ENCODE measurements at places on chromosomes 5 and 9.

DNA sequence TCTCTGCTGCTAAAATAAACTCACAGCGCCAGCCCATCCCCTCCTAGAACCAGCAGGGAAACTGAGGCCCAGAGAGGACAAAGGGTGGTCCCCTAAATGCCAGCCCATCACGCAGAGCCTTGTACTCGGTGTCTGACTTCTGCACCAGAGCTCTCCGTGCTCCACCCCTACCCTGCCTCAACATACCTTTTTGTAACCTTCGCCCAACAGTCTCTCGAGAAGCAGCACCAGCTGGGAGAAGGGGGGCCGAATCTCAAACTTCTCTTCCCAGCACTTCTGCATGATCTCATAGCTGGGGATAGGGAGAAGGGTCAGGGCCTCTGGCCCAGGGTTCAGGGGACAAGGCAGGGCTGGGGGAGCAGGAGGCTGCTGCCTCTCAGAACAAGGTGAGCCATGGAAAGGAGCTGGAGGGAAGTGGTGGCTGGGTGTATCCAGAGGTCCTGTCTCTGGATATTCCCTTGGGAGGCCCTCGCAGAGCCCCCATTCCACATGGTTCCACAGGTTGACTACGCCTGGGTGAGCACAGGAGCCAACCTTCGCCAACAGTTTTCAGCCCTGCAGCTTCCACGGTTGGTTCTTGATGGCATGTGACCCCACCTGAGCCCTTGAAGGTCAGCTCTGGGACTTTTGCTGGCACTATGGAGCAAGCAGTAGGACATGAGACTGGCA, 32.3 kb upstream of the CSF1R start:
- DNase-seq, result peak; percentile 38

DNA sequence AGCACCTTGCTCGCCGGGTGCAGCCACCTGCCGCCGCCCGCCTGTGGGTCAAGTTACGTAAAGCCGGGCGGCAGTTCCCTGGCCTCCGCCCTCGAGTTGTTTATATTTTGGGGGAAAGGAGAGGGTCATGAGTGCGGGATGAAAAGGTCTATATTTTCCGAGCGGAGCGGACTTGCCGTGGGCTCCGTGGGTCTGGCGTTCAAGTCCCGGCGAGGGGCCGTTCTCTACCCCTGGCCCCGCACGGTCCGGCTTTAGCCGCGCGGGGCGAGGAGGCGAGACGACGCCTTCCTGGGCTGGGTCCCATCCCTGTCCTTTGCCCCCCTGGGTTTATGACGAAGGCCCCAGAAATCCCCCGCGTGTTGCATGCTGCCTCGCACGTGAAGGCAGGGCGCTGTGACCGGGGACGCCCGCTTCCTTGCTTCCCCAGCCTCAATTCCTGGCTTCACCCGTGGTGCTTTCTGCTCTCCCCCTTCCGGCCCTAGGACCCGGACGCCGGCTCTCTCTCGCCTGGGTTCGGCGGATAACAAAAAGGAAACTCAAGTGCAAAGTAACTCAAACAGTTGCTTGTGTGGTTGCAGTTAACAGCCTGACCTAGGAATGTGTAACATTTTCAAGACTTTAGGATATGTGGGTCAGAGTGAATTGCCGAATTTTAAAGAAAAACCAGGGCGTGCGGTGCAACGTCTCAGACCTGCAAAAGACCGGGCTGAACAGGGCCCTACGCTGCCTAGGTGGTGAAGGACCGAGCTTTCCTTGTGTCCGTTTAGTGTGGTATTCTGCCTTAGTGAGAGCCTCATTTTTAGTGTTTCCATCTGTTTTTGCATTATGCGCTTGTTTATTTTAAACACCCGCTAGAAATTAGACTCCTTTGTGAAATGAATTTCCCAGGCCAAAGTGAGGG, 810 bp downstream of the VPS13A start:
- no peak for DNase-seq

- DNase-seq, result no peak
Observed at GRCh38 chr9:134187110-134187531, 22.8 kb upstream of the RNU6ATAC start.

DNA sequence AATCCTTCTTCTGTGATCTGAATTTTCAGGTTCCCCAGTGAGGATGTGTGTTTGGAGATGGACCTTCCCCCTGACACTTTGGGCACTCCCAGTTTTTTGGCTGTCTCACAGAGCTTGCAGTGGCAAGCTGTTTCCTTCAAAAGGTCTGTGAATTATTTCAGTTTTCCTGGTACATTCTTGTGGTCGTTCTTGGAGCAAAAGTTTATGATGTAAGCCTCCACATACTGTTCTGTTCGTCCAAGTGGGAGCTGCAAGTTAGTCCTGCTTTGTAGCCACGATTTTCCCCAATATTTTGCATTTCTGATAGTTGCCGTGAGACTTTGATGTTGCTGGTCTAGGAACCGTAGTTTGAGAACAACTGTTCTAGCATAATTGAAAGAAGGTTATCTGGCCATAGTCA, 88.3 kb downstream of the MTAP start:
- no peak for DNase-seq

GRCh38 chr5:172892713-172893112, 58.7 kb downstream of the ERGIC1 start:
- no peak for DNase-seq

GRCh38 chr9:116070256-116070914, 83.2 kb upstream of the PAPPA start:
- DNase-seq, result no peak

GRCh38 chr9:994005-994404, 17.6 kb downstream of the DMRT3 start:
- DNase-seq, result no peak

DNA sequence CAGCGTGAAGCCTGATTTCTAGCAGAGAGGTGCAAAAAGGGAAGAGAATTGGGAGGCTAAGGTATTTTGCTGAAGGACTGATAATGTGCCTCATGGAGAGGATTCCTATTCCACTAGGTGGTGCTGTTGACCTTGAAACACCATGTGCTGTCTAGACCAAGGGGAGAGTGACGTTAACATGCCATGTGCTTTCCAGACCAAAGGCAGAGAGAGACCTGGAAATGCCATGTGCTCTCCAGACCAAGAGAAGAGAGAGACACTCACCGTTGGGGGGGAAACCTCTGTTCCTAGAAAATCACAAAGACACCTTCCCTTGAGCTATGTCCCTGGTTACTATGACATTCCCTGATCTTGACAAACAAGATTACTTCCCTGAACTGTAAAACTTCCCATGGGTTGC, 286.0 kb upstream of the TUSC1 start:
- no peak for DNase-seq

- DNase-seq, result no peak
Observed at GRCh38 chr5:129670957-129671500, 76.9 kb upstream of the MINAR2 start.

DNA sequence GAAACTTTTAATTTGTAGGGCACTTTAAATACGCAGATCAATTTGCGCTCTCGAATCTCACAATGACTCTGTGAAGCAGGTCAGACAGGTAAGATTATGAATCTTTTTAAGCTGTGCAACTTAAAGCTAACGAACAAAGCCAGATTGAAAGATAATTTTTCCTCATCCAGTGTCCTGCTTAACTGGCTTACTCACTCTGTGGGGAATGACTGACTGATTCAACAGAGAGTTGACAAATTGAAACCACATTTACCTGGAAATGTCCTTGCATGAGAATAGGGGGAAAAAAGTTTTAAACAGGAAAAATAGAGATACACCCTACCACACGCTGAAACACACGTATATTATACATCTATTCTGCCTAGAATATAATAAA, 187.9 kb downstream of the MAN2A1 start:
- DNase-seq, result no peak

DNA sequence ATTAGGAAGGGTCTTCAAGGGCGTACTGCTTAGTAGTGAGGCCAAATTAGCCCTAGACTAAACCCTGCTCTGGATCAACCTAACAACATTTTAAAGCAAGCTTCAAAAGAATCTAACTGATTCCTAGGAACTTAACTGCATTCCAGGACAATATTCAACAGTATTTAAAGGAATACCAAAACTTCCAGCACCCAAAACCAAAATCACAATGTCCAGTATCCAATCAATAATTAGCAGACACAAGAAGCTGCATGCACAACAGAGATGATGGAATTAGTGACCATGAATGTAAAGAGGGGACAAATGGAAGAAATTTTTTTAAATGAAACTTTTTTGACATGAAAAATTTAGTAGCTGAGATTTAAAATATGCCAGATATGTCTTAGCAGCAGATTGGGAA, 53.9 kb downstream of the CETN3 start:
- no peak for DNase-seq

- no peak for DNase-seq
Observed at GRCh38 chr9:114621975-114622609, 11.0 kb downstream of the TMEM268 start.

GRCh38 chr5:71973563-71973962, 133.7 kb upstream of the MAP1B start:
- no peak for DNase-seq

DNA sequence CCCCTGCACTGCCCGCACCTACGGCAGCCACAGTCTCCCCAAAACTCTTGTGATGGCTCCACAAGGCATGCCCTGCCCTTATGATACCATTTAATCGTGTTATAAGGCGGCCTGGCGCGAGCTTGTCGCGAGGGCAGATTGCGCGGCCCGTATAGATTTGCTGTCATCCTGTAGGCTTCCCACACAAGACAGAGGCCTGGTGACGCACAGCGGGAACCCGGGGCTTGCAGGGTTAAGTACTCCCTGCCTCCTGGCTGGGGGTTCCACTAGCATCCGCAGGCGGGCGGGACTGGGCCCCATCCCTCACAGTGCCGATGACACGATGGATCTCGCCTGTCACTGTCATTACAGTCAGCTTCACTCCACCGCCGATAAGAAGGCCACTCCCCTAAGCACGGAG, 364.9 kb upstream of the IRX2 start:
- no peak for DNase-seq

- no peak for DNase-seq
Observed at GRCh38 chr5:178231539-178232123, 971 bp downstream of the PHYKPL start.

GRCh38 chr9:89431930-89432725, 65.8 kb downstream of the SEMA4D start:
- DNase-seq, result no peak

DNA sequence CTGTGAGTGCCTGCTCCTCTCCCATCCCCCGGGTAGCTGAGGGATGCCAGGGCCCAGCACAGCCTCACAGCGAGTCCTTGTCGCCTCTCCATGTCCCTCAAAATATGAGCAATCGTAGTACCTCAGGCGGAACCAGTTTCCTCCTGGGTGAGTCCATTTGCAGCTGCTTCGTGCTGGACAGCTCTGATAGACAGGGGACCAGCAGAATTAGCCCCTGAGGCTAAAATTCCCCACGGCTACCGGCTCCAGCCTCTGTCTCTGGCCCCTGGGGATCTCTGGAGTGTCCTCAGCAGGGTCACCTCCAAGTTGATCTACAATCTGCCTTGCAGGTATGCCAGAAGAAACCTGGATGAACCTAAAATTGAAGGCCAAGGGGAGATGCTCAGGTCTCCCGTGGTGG, 115.8 kb upstream of the FBXL7 start:
- DNase-seq, result no peak

DNA sequence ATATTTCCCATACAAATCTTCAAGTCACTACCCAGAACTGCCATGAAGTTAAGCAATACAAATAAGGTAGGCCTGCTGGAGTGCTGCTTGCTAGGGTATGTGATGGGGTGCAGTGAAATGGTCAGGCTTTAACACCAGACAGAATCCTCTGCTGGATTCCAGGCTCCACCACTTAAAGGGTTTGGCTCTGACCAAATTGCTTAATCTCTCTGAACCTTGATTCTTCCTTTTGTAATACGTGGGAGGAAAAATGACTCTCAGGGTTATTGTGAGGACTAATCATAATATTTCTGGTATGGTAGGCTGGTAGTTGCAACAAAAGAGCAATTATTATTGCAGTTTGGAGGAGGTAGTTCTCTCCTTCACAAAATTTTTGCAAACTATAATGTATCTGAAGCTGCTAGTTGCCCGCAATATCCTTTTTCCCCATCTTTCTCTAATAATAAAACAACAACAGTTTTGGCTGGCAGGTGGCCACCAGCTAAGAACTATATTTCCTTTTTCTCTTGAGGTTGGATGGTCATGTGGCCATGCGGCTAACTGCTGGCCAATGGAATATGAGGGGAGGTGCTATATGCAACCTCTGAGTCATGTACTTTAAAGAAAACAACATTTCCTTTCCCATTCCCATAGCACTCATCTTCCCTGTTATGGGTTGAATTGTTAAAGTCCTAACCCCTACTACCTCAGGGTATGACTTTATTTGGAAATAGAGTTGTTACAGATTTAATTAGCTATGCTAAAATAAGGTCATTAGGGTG, 44.1 kb downstream of the CCL28 start:
- DNase-seq, result no peak

GRCh38 chr5:15252331-15252730, 247.6 kb upstream of the FBXL7 start:
- DNase-seq, result no peak

GRCh38 chr5:151451626-151452520, 4.5 kb downstream of the SLC36A1 start:
- DNase-seq, result no peak

DNA sequence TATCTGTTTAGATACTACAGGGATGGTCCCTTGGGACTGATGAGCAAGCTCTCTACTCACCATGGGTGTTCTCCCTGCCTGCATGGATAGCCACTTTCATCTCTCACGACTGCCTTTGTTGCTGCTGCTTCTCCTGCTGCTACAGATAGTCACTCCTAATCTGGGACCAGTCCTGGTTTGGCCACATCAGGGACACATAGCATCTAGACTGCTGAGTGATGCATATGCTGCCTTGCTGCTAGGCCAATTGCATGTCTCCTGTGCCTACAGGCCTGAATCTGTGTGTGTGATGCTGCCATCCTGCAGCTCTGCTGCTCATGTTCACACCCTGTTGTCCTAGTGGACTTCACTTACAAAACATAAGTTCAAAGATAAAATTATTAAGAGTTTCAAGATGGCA, 297.1 kb downstream of the HCN1 start:
- no peak for DNase-seq

GRCh38 chr5:42302186-42302585, 121.1 kb upstream of the GHR start:
- no peak for DNase-seq

- DNase-seq, result no peak
Observed at GRCh38 chr9:8751406-8751930, 951.9 kb upstream of the DMAC1 start.

- no peak for DNase-seq
Observed at GRCh38 chr5:127995556-127995955, 88.0 kb upstream of the SLC12A2 start.

GRCh38 chr9:76269789-76270188, 124.4 kb downstream of the RFK start:
- DNase-seq, result no peak

GRCh38 chr5:158301186-158301585, 442.2 kb upstream of the CLINT1 start:
- no peak for DNase-seq

- DNase-seq, result no peak
Observed at GRCh38 chr9:86039991-86040860, 59.1 kb downstream of the GOLM1 start.

DNA sequence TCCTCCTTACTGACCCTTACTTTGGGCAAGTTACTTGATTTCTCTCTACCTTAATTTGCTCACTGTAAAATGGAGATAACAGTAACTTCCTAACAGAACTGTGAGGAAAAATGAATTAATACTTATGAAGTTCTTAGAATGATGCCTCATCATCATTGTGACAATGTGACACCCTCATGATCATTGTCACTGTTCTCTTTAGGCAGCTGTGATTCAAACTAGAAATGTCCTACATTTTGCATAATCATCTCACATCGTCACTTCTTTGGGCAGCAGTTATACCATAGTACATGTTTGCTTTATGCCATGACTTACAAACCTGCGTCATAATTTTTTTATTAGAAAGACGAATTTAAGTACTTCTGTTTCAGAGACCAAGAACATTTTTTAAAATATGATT, 9.7 kb downstream of the SLC30A5 start:
- DNase-seq, result no peak
